ENCODE measurements at places on chromosomes 12 and 14.
A peak's percentile ranks its signal among the peaks of the same experiment; 100 is the strongest.

- no peak for DNase-seq
Observed at GRCh38 chr14:47207617-47208016, 467.8 kb downstream of the MDGA2 start.

DNA sequence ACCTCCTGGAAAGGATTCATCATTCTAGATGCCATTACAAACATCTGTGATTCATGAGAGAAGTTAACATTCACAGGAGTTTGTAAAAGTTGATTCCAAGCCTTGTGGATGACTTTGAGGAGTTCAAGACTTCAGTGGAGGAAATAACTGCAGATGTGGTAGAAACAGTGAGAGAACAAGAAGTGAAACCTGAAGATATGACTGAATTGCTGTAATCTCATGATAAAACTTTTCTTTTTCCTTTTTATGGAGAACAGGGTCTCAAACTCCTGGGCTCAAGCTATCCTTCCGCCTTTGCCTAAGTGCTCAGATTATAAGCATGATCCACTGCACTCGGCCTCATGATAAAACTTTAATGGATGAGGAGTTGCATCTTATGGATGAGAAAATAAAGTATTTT, 64.5 kb upstream of the GTF2A1 start:
- no peak for DNase-seq

GRCh38 chr14:102063109-102063807, 23.6 kb downstream of the HSP90AA1 start:
- DNase-seq: peak; percentile 30

GRCh38 chr12:32270818-32271710, 128.3 kb upstream of the FGD4 start:
- no peak for DNase-seq

- no peak for DNase-seq
Observed at GRCh38 chr12:94062796-94063635, 85.4 kb upstream of the PLXNC1 start.

DNA sequence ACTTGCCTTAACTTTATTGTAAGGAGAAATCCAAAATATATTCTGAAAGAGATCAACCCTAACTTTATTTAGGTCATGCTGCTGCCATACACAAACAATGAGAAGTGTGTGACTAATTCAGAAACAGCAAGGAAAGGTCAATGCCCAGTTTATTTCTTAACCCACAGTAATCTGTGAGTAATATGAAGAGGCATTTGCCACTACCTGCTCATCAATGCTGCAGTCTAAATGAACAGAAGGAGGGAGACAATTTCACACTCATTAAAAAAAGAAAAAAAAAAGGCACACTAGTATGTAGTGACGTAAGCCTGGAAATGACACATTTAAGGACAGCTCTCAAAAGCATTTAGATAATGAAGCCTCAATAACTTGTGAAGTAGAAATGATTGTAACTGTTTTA, 90.5 kb upstream of the FOXN3 start:
- DNase-seq: no peak

DNA sequence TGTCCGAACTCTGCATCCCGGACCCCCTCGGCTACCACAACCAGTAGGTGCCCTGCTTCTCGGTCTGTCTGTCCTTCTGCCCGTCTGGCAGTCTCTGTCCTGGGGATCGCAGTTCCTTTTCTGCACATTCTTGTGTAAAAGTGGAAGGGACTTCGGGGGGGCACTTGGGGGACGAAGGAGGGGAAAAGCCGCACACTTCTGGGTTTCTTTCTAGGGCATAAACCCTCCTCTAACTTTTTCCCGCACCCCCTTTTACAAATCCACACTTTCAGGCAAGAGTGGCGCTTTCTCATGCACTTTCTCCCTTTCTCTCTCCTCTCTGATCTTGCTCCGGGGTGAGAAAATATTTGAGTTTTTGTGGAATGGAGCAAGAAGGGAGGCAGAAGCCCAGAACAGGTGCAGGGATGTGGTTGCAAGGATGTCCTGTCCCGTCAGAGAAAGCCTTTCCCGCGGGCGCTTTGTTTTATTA, 506 bp downstream of the ESRRB start:
- DNase-seq: no peak

DNA sequence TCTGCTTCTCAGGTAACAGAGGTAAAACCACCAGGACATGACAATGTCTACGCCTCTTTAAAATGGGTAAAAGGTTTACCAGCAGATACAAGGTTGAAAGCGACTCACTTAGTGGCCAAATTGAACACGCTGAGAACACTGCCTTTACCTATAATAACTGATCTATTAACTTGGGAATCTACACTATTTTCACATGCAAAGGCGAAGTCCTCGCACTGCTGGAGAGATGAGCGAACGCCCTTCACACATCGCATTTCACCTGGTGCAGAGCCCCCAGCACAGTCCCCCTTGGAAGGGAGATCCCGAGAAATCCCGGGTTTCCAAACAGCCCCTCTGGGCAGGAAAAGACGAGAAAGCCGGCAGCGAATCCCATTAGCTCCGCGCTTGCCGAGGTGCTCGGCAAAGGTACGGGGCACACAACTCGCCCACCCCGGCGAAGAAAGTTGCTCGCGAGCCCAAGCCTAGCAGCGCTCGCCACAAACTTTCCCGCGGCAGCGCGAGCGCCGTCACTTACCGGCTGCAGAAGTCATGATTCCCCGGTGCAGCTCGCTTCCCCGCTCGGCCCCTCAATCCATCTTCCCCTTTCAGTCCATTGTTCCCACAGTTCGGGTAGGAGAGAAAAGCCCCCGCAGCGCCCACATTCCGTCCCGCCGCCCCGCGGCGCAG, 423 bp downstream of the FGD6 start:
- DNase-seq: no peak

GRCh38 chr12:107011519-107011918, 24.6 kb upstream of the MTERF2 start:
- DNase-seq: no peak

DNA sequence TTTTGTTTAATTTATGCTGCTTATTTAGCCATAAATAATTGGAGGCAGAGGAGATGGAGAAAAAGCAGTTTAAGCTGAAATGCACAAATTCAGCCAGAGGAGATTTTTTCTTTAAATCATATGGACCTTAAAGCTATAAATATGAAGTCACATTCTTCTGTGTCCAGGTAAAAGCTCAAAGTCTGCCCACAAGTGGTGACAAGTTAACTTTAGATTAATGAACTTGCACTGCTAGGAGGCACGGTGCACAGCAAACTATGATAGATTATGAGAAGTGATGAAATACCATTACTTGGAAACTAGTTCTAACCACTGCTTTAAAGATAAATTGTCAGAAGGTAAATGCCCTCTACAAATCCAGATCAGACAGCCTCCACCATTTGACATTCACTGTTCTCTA, 69.0 kb downstream of the IFT81 start:
- no peak for DNase-seq

- DNase-seq: no peak
Observed at GRCh38 chr12:43665091-43665490, 93.5 kb downstream of the PUS7L start.

DNA sequence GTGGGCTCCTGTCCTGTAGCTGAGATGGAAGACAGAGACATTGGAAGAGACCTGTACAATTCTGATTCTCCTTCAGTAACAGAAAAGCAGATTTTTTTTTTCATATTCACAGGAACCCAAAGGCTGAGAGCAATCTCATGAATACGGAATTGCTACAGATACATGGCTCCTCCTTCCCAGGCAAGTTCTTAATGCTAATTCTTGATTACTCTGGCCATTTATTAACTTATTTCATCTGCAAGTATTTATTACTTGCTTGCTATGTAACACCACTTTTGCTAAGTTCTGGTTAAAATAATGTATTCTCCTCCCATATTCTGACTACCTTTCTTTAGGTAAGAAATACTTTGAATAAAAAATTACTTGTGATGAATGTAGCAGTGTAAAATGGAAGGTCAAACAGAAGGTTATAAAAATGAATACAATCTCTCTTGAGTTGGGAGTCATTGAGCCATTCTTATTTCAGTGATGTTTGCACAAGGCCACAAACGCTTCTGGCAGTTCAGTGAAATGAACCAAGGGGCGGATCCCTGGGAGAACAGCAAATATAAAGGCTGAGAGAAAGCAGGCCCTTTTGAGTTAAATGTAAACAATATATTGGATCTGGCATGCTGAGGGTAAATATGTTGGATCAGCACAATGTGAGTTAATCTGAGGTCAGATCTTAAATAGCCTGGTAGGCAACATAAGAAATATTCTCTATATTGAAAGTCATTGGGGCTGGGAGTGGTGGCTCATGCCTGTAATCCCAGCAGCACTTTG, 37.6 kb downstream of the MUCL1 start:
- DNase-seq: no peak

GRCh38 chr12:67816269-67816668, 167.7 kb downstream of the DYRK2 start:
- no peak for DNase-seq

DNA sequence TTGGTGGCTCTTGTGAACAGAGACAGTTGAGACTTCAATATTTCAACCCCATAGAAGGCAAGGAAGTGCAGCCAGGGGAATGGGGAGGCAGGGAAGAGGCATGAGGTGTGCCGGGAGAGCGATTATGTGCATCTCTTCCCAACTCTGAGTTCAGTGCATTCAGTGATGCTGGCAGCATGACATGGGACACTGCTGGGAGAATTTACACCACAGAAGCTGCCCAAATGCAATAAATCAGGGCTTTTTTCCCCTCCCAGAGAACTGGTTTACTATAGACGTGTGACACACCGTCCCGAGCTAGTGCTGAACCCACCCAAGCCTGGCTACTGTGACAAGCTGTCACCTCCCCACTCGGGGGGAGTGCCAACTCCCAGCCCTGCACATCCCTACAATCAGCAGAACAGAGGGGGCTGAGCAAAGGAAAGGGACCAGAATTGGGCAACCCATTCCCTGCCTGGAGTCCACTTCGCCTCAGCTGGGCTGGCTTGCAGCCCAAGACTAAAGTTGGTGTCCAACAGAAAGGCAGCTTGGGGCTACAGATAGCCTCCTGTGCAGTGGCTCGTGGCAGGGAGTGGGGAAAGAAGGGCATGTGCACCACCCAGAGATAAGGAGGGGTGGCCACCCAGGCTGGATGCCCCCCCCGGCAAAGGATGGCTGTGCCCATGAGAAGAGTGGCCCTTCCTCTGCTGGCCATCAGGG, 16.7 kb downstream of the AHSA1 start:
- no peak for DNase-seq

GRCh38 chr12:96258104-96258961, 64.2 kb downstream of the ELK3 start:
- DNase-seq: no peak

- no peak for DNase-seq
Observed at GRCh38 chr14:31419179-31419966, 977 bp downstream of the HEATR5A start.

DNA sequence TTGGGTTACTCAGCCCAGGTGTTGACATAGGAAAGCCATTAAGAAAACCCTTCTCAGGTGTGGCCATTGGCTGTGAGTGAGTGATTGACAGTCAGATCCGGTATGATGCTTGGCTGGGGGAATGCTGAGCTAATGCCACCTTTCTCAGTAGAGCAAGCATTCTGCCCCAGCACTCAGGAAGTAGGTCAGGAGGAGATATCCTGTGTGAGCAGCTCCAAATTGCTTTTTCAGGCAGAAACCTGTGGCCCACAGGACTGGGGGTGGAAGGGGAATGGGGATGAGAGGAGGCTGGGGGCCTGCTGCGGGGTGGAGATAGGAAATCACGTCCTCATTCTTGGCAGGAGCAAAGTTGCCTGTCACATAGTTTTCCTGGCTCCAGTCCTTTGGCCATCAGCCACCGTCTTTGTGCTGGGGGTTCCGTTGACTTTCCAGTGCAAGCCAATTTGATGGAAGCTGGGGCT, 55.7 kb downstream of the NINJ2 start:
- no peak for DNase-seq

Data from NCI-H1048 (cell line).